ENCODE measurements at places on chromosomes 1 and 21. TPM values are rescaled to one million over a fixed set of nuclear protein-coding genes. Genes with fewer than 3 reads are reported as not detected.

DNA sequence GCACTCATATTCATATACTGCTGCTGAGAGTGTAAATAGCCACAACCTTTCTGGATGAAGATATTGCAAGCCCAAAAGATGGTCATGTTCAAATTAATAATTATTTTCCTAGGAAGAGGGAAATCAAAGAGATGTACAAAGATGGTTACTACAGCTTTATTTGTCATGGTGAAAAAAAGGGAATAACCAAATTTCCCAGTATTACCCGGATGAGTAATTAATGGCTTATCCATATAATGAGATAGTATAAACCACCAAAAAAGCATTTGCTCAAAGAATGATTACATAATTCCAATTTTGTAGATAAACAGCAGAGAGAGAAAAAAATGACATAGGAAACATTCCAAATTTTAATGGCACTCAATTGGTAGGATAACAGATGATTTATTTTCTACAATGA is 165.6 kb downstream of the C1orf21 start:
- DNase-seq: no peak

- peak; percentile 32 for DNase-seq
These were observed 841 bp downstream of the SNX27 start for GRCh38 chr1:151612501-151613281.

DNA sequence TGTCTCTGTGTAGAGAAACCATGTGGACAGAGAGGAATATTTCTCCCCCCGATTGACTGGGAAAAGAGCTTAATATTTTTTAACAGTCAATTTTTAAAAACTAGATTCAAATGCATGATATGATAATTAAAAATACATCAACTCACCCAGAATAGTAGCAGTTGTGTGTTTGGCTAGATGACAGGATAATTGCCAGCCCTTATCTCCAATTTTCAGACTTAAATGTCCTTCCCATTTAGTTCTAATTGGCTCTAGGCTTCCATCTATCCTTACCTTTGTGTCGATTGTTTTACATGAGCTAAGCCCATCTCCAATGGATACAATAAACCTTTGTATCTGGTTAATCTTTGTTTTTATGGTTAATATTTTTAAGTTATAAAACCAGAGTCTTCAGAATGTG is 23.9 kb upstream of the KIAA0040 start:
- no peak for DNase-seq

GRCh38 chr1:42973286-42973685 is 14.6 kb upstream of the SLC2A1 start:
- DNase-seq: no peak

GRCh38 chr1:117678246-117678977 is 72.6 kb downstream of the TENT5C start:
- peak; percentile 31 for DNase-seq

DNA sequence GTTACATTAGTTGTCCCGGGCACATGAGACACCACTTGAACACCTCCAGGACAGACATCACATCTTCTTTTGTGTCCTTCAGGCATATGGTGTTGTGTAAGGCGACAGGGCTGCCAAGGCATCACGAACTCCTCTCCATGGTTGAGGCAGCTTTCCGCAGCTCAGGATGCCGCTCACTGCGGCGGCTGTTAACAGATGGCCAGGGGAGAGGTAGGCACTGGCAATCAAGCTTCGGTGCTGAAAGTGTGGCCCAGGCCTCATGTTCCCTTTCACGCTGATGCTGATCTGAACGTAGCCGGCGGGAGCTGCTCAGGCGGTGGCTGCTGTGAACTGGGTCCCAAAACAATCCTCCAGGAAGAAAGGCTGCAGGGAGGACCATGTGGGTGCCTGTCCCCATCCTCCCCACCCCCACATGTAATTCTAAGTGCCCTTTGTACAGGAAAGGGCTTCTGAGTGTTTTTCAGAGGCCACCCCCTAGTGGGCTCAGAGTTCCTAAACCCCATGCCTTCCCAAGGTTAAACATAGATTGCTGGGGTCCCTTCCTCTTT is 287.1 kb upstream of the AJAP1 start:
- DNase-seq: no peak

- DNase-seq: no peak
These were observed 27.5 kb downstream of the INTS7 start for GRCh38 chr1:212007886-212008285.

- DNase-seq: no peak
These were observed 469.5 kb downstream of the MATN1 start for GRCh38 chr1:30253807-30254440.

GRCh38 chr1:113247782-113248181 is 142.5 kb upstream of the MAGI3 start:
- DNase-seq: no peak

GRCh38 chr1:222680080-222680479 is 32.2 kb downstream of the AIDA start:
- DNase-seq: no peak

The CLCA2 gene
- not detected for total RNA-seq

The AVPR1B gene
- 0.68 TPM for total RNA-seq

All from thyroid gland (tissue), 4 donors.